ENCODE measurements at places on chromosomes 4 and X. TPM values are rescaled to one million over a fixed set of nuclear protein-coding genes. Genes with fewer than 3 reads are reported as not detected.

The IL2 gene
- total RNA-seq = not detected

The SUPT20HL2 gene
- not detected for total RNA-seq

The CT45A10 gene
- total RNA-seq = not detected

The RAB40A gene
- total RNA-seq = 0.10 TPM

The SMIM43 gene
- 1.3 TPM for total RNA-seq

The RNF212 gene
- 5.9 TPM for total RNA-seq

The EXOC1 gene
- 46.7 TPM for total RNA-seq

The FAM47B gene
- not detected for total RNA-seq

The PLAC8 gene
- total RNA-seq = 2.5 TPM

The SLC16A2 gene
- 2.0 TPM for total RNA-seq

The SRPX2 gene
- 39.4 TPM for total RNA-seq

The SMIM10 gene
- total RNA-seq = 0.65 TPM

The MAP3K15 gene
- under 0.01 TPM for total RNA-seq

The SATL1 gene
- total RNA-seq = not detected
